ENCODE measurements at places on chromosomes 1 and 21. TPM values are rescaled to one million over a fixed set of nuclear protein-coding genes. Genes with fewer than 3 reads are reported as not detected.

DNA sequence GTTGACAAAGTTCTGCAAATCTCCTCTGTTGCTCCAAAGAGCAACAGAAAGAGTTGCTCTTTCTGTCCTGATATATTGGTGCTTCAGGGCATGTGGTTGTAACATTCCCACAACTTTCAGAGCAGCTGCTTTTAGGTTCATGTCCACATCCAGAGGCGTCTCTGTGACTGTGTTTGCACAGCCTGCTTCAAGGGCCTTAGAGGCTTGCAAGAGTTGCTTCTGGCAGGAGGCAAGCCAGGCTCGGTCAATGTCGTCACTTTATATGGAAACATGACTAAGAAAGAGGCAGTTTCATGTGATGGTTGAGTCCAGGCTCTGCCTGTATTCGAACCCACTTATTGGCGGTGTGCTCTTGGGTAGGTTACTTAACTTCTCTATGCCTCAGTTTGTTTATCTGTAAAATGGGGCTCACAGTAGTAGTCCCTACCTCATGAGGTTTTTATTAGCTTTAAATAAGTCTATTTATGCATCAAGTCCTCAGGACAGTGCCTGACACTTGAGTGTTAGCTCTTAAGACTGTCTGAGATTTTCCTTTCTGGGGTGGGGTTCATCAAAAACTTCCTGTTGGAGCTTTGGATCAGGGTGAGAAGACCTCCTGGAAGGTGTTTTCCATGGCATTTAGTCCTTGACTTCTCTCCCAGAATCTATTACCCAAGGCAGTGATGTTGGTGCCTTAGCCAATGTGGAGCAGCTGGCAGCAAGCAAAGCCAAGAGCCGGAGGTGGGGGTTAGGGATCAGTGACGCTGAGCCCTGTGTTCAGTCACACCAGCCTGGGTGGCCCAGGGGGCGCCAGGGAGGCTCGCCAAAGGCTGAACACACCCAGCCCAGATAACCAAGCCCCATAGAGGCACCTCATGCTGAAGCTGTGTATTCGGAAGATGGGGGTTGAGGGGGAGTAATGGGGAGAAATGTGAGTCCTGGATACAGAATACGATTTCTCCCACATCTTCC is 18.9 kb downstream of the LHX4 start:
- DNase-seq = peak; percentile 69

- DNase-seq = no peak
Measured at GRCh38 chr1:86233403-86233802, 76.8 kb upstream of the COL24A1 start.

- no peak for DNase-seq
Measured at GRCh38 chr1:183844806-183845205, 39.9 kb downstream of the RGL1 start.

DNA sequence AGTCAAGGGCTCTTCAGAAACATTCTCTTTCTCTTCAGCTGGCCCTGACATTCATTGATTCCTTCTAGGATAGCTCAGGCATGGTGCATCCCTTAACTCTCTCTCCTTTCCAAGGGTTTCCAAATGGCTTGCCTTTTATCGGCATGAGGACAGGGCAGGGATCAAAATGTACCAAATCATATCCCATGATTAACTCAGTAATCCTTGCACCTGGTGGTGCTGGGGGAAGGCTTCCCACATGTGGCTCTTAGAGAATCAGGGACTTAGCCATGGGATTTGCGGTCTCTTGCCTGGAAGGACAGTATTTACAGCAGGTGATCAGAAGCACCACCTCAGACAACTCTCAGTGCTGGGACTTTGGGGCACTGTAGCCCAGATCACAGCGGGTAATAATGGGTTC is 46.2 kb upstream of the EDEM3 start:
- no peak for DNase-seq

- peak; percentile 92 for DNase-seq
Measured at GRCh38 chr1:1441002-1441888, 5.8 kb downstream of the VWA1 start.

DNA sequence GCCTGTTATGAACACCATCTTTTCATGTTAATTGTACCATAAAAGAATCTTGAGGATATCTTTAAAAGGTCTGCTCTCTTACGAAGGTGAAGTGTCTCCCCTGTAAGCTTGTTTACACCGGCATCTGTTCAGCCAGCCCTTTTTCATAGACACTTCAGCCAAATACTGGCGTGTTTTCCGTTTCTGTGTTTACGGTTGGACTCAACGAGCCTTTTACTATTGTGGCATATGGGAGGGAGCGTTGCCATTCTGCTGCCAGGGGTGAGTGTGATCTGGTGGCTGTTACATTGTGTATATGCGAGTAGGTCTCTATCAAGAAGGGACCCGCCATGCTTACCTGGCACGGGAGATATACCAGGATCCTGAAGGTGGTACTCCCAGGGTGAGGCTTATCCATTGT is 433.8 kb downstream of the CAMTA1 start:
- DNase-seq = no peak

GRCh38 chr1:203717120-203717519 is 47.9 kb upstream of the LAX1 start:
- no peak for DNase-seq

DNA sequence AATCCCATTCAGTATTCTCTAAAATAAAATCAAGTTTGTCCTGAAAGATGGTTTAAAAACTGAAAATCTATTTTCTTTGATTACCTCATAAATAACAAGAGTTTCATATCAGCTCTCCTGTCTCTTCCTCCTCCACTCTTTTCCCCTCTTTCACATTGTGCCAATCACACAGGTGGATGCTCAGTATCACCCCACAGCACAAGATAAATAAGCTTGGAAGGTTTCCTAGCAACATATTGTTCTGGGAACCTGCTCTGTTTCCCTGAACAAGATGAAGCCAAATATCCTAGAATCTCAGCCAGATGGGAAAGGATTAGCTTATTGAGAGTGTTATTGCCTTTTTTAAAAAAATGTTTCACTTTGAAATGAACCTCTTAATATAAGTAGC is 45.7 kb upstream of the CACYBP start:
- no peak for DNase-seq

DNA sequence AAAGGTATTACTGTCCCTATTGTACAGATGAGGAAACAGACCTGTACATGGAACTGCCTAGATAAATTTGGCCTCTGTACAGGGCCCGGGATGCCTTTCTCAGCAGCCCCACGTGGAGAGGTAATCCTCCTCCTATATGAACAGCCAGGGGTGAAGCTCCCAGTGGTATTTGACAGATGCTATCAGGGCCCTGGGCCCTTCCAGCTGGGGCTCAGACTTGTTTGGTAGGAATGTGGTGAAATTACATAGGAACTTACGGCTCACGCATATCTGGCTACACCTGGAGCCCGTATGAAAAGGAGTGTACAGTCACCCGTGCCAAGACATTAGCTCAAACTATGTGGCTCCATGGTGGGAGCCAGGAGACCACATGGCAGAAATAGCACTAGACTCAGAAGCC is 24.8 kb upstream of the TCEA3 start:
- no peak for DNase-seq

DNA sequence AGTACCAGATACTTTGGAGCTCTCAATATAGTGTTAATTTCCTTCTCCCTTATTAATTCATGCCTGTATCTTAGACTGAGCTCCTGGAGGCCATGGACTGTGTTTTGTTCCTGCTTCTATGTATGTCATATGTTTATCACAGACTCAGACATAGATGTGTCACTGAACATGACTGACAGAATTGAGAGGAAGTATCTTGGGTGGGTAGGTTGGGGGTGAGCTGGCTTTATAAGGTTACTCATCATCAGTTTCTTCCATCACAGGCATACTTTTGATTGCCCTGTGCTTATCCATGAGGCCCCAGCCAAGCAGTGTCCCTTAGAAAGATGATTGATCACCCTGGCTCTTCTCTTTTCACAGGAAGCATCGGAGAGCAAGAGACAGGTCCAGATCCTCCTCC is 5.6 kb upstream of the SH3D21 start:
- no peak for DNase-seq

DNA sequence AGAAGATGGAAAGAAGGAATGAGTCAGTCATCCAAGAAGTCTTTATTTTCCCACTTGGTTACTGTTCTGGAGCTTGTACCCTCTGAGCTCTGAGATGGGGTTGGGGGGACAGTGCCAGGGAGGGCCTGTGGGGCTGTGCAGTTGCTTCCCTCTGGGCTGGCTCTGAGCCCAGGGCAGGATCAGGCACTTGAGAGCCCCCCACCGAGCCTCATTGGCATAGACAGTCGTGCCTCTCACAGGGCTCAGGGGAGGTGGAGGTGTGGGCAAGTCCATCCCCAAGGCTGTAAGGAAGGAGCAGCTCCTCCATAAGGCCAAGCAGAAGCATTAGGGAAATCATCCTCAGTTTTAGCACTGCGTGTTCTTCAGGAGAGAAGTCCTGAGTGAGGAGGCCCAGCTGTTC is 2.5 kb upstream of the ARL8A start:
- no peak for DNase-seq

GRCh38 chr1:201826830-201827229 is 2.1 kb upstream of the IPO9 start:
- DNase-seq = no peak

DNA sequence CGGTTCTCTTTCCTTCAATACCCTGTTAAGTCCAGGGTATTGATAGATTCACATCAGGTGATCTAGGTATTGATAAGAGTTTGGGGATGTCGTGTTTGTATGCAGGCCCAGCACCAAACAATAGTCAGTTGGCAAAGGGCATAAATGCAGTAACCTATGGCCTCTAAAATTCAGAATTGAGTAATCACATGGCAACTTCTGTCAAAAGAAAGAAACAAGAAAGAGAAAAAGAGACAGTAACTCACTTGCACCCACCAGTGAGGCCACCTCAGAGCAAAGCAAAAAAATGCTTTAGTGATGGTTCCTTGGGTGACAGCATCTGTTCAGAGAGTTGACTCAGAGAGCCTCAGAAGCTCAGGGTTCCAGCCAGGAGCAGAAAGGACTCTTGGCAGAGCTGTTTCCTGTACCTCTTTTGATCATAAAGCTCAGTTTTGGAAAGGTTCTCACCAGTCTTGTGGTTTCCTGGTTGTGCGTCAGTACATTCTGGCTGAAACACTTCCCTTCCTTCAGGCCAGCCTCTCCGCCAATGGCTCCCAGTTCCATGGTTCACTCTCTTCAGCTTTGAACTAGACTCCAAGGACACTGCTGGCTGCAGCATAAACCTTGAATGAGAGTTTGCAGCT is 70.1 kb upstream of the GORAB start:
- no peak for DNase-seq

DNA sequence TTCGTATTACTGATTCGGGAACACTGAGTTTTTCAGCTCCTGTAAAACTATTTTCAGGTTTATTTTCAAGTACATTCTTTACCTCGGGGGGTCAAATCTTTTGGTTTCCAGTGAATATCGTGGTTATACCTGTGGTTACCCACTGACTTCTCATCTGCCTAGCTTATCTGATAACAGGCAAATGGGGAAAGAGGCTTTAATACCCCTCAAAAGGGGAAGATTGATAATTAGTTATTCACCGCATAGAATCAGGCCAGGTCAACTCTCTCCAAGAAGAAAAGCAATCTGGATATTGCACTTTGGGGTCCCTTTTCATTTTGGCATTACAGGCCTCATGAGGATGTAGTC is 23.0 kb downstream of the RUNX1 start:
- no peak for DNase-seq

- no peak for DNase-seq
Measured at GRCh38 chr21:20388400-20388799, 609.8 kb upstream of the NCAM2 start.

DNA sequence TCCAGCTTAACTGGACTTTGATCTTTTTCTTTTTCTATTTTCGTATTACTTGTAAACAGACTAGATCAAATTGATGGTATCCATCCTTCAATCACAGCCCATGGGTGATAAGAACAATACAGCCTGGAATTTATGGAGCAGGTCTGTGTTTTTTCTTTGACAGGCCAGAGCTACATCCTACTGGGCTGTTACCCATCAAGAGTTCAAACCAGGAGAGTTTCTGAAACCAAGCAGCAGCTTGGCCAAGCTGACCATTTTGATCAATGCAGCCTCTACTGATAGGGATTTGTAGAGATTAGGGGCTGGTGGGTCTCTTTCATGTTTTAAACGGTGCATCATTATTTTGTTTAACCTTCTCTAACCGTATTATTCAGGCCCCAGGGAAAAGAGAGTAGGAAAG is 24.3 kb upstream of the CCDC190 start:
- no peak for DNase-seq

- DNase-seq = no peak
Measured at GRCh38 chr1:117760069-117760468, 154.2 kb downstream of the TENT5C start.

GRCh38 chr1:214581785-214582184 is 21.2 kb upstream of the CENPF start:
- DNase-seq = no peak

DNA sequence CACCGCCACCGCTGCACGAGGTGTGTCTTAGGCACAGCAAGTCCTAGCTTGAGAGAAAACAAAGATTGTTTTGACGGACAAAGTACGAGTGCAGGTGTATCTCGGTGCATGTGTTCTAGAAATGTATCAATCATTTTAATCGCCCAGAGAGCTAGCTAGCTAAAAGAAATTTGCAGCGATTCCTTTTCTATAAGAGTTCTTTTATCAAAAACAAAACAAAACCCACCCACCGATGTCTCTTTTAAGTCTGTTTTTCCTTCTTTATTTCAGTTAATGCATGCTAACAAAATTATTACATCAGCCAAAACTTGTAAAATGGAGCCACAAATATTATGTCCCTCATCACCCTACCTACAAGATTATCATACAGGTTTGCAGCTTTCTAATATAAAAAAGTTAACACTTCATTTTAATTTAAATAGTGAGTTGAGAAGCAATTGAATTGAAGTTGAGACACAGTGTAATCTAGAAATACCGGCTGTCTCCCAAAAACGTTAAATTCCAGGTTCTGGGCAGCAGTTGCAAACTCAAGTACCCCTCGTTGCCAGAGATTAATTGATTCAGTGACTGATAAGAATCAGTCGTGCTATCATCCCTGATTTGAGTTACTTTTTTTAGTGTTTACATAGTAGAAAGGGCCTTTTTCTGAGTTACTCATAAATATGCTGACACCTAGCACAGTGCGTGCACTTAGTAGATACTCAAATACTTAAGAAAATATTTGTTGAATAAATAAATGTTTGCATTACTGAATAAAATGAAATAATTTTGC is 1.5 kb upstream of the SYDE2 start:
- DNase-seq = no peak

- no peak for DNase-seq
Measured at GRCh38 chr1:237146241-237146640, 104.3 kb downstream of the RYR2 start.

Gene AIRE
- total RNA-seq = not detected

Gene VASH2
- 0.30 TPM for total RNA-seq

Gene VCAM1
- total RNA-seq = 12.5 TPM

Gene GSTM1
- not detected for total RNA-seq

Gene KCNAB2
- 129 TPM for total RNA-seq

Gene PLEKHA6
- 6.9 TPM for total RNA-seq

Gene OR2T35
- total RNA-seq = not detected

Gene PLPPR5
- total RNA-seq = not detected

Gene YBEY
- total RNA-seq = 7.7 TPM

Gene PPP1R15B
- 53.1 TPM for total RNA-seq
